ENCODE measurements at places on chromosomes 12 and 14.

- DNase-seq, result no peak
Measured at GRCh38 chr12:104697186-104697585, 240.4 kb downstream of the CHST11 start.

- DNase-seq, result no peak
Measured at GRCh38 chr12:28563286-28563685, 373.0 kb downstream of the CCDC91 start.

DNA sequence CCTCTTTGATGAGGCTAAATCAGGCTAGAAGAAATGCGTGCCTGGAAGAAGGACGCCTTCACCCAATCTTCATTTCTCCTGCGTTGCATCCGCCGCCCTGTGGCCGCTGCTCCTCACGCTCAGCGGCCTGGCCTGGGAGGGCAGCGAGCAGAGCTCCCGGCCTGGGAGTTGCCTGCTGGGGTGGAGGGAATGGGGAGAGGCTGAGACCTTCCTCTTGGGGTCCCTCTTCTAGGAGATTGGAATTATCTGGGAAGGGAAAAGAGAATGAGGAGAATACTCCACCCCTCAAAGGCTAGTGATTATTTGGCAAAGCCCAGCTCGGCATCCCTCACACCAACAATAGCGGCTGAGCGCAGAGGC, 2.4 kb upstream of the HOXC12 start:
- no peak for DNase-seq

DNA sequence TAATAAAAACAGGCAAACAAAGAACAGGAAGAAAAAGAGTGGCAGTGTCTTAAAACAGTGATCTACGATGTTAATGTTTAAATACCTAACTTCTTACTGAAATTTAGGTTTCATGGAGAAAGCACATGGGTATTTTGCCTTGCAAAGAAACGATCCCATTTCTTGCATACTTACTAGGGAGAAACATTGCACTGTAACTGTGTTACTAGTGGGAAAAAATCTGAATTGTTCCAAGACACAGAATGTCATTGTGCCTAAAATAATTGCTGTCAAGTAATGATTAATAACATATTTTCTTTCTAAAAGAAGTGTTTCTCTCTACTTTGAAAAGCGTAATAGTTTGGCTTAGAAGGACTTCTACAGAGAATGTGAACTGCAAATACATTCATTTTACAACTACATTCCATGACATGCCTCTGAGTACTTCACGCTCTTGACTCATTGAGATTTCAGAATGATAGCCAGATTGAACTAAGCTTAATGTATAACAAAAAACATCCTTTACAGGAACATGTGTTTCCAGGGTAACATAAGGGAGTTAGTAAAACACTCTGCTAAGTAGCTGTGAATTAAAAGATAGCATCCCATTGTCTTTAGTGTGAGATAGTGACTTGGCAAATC, 256.2 kb upstream of the CPNE8 start:
- DNase-seq, result no peak

DNA sequence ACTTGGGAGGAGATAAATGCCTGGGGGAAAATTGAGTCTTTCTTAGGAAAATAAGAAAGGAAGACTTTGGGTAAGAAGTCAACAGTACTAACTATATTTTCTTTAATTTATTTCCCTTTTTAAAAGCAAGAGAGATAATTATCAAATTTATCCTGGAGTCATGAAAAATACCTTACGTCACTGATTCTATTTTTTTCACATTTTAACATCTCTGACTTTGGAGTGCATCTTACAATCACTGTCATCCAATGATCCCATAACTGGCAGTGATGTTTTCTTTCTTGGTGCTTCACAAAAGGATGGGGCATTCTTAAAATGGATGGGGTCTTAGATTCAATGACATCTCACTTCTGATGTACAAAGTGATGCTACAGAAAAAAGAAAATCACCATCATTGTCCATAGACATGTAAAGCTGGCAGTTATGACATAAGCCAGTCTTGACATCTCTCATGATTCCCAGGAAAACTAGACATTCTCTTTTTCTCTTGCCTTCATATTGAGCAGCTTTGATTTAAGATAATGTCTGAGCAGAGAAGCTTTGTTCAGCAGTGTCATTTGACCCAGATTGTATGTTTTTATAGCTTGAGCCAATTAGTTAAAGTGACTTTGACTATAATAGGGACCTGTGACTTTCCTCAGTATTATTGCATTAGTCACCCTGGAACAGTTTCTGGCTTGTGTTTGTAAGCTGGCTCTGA, 236.2 kb downstream of the EGLN3 start:
- DNase-seq, result no peak

GRCh38 chr12:87943762-87944161, 85.4 kb downstream of the C12orf50 start:
- no peak for DNase-seq

DNA sequence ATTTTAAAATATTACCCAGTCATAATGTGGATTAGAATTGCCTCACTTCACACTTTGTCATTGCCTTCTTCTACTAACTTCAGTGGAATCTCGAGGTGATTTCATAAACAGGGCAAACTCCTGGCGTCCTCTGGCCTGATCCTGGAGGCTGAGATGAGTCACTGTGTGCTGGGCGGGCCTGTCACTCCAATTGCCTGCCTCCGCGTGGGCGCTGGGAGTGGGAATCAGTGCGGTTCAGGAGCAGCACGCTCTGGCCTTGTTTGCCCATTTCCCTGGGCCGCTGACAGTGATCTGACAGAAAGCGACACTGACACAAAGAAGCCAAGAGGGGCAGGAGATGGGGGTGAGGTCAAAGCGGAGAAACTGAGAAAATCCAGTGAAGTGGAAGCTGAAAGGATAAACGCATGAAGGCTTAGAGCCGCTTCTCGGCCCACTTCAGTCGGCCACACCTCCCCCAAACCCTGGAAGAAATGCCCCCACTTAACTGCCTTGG, 29.7 kb downstream of the LGR5 start:
- DNase-seq, result no peak

DNA sequence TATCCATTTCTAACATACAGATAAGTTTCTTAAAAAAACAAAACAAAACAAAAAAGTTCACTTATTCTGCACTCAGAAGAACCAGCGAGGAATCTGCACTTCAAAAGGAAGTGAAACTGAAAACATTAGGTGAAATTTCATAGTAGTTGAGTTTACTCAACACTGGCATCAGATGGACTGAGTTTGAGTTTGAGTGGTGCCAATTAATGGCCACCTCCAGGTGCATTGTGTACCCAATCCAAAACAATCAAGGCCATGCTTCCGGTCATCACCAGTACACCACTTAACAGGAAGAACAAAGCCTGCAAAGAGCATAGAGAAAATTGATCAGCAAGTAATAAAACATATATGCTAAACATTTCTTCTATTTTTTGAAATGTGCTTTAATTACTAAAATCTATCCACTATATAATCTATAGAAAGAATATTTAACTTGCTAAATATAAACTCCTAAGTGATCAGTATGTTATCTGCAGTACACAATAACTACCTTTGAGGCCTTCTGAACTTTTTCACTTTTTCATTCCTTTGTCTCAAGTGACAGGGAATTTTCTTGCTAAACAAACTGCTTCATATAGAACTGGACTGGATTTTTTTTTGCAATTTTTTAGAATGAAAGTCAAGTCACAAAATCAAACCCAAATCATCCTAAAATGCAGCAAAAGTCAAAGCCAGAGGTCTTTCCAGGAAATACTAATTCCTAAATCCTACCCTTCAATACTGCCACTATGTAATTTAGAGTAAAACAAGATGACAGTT, 11.5 kb downstream of the SLC38A2 start:
- no peak for DNase-seq

- DNase-seq, result no peak
Measured at GRCh38 chr12:111203446-111203845, 165.4 kb downstream of the PHETA1 start.

DNA sequence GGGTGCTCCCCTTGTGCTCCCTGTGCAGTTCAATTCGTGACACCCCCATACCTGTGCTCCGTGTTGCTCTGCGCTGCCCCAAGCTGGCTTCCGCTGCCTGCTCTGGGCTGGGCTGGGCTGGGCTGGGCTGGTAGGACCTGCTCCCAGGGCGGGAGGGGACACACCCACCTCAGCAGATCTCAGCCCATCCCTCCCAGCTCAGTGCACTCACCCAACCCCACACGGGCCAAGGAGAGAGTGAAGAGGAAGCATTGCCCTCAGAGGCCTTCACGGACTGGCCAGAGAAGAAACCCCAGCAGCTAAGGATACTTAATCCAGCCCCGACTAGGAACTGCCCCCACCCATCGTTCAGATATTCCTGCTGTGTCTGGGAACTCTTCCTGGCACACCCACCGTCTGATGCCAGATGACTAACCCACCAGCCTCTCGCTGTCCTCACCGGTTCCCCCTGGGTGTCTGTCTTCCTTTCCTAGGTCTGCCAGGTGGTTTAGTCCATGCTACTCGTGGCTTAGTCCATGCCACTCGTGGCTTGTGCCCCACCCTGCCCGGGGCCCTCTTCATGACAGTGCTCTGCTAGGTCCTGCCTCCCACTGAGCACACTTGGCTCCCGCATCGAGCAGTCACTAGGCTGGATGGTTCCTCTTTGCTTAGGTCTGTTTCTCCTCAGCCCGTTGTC, at the start of gene LPAR5:
TSS of gene LPAR5 (minus strand) at position 104 of the 676 bp plus-strand sequence. CDS start 14,711 bp downstream, outside the sequence.
- DNase-seq, result no peak

DNA sequence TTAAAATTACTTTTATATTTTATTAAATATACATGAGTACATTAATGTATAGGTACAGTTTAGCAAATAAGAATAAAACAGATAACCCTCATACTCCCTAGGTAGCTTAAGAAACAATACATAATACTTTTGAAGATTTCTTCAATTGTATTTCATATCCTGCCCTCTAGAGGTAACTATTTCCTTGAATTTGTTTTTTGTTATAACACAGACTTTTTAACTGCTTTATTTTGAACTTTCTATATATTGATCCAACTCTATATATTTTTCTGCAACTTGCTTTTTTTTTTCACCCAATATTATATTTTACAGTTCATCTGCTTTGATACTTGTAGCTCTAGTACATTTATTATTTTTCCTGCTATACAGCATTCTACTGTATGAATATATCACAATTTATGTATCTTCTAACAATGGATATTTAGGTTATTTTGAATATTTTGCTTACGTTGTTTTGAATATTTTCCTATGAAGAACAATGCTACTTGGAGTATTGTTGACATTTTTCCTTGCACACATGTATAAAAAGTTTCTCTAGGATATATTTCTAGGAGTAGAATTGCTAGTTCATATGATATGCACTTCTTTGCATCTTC, 72.8 kb upstream of the ABCD2 start:
- DNase-seq, result no peak

DNA sequence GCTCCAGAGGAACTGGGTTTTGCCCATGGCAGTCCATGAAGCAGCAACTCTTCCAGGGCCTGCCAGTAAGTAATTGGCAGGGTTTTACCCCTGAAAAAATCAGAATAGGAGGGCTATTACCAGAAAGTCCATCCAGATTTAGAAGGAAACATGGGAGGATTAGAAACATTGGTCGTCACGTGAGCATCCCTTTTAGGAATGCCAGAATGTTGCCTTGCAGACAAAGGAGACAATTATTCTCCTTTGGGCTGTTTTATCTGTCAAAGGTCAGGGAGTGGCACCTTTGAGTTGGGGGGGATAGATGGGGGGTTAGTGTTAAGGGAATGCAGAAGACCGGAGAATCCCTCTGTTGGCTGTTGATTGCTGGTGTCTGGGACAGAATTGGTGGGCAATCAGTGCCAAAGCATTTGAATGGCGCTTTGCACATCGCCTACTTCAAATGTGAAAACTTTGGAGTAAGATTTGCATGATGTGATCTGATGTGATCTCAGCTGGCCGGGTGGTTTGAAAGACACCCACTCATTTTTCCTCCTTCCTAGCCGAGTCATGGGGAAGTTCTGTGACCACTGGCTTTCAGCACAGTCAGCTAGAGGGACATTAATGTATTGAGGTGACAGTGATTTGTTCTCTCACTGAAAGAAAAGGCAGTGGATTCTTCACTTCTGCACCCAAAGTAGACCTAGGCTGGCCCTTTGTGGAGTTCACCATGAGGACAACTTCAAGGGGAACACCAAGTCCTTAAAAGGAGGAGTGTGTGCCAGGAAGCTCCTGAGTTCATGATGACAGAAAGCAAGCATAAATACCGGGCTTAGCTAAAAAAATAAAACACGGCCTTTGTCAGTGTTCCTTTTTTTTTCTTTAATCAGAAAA, 31.4 kb downstream of the FLVCR2 start:
- no peak for DNase-seq

GRCh38 chr12:118307069-118307954, 65.4 kb downstream of the TAOK3 start:
- no peak for DNase-seq

DNA sequence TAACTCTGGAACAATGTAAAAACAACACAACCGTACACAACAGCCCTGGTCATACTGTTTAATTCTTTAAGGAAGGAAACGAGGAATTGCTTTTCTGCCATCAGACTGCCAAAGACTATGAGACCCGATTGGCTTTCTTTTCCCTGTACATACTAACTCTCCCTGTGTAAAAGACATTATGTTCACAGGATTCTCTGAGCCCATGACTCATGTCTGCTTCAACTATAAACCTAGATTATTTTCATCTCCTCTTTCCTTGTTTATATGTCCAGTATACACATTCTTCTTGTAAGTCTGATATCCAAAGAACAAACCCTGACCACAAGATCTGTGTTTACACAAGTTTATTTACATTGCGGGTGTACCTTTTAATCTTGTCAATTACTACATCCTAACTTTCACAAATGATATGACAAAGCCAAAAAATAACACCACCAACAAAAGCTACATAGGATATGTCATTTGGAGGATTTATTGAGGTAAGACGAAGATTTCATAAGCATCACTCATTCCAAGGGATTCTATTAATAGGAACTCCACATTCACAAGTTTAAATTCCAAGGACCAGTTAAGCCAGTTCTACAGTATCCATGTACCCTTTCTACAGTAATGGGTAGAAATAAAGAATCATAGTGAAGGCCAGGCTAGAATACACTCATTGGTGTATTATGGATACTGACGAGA, 67.3 kb downstream of the STXBP6 start:
- DNase-seq, result no peak

- no peak for DNase-seq
Measured at GRCh38 chr12:100778967-100779590, 15.5 kb upstream of the ANO4 start.

GRCh38 chr14:70638416-70638815, 3.3 kb upstream of the TTC9 start:
- DNase-seq, result no peak

- DNase-seq, result no peak
Measured at GRCh38 chr14:93100100-93100499, 15.6 kb downstream of the ITPK1 start.

- peak; percentile 31 for DNase-seq
Measured at GRCh38 chr14:102945346-102946130, 23.1 kb downstream of the AMN start.

GRCh38 chr14:68634874-68635595, 157.8 kb downstream of the ZFP36L1 start:
- DNase-seq, result no peak

DNA sequence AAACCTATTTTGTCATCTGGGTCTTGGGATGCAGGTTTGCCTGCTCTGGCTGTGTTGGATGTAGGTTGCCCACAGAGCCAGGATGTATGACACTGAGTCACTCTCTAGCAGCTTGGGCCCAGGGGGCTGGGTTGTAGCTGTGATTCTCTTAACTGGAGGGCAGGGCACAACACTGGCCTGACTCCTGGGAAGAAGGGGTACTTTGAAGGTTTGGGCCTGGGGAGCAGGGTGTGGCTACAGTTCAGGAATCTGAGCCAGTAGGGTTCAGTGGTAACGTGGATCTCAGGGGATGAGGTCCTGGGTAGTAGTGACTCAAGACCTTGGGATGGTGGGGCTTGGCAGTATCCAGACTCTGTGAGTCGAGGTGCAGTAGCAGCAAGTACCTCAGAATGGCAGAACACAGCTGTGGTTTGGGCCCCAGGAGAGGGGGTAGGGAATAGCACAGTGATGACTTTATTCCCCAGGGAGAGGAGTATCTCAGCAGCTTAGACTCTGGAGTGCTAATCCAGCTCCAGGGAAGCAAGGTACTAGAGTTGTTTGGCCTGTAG, 25.7 kb downstream of the TBC1D15 start:
- DNase-seq, result no peak
